GM23338 (cell line): ENCODE measurements at places on chromosomes 13 and 19.
A peak's percentile ranks its signal among the peaks of the same experiment; 100 is the strongest.

DNA sequence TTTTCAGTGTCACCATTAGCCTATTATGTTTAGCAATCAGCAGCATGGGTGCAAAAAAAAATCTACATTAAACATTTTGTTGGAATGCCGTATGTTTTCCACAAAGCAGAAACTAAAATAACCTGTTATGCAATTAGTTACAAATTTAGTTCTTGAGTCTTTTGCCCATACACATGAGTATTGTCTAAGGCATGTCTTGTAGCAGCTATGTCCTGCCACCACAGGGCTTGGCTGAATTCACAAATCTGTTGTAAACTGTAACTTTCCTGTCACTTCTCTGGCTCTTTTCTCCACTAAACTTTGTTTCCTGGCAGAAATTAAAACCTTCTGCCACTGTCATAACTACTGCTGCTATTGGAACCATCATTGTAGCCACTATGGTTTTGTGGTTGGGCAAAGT is 277.9 kb upstream of the SPRY2 start:
- no peak overlapping the region for H3K4me3 ChIP-seq
- no peaks in the 10 kb centered on the region for H3K4me1 ChIP-seq
- DNase-seq, result no peak
- H3K27me3 ChIP-seq, result no peaks in the 10 kb centered on the region
- H3K36me3 ChIP-seq, result no peaks in the 10 kb centered on the region

DNA sequence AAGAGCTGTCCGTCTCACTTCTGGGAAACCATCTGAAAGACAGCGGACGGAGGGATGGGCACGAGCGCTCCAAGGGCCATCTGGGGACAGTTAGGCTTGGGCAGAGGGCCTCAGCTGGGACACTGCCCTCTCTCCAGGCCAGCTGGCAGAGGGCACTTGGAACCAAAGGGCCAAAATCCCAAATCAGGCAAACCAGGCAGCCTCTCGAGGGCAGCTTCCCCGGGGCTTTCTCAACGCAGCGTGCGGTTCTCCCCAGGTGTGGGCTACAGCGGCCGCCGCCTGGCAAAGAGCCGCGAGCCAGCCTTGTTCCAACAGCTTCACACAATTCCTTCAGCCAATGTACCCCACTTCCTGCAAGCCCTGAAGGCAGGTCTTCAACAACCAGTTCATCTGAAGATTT is 5.0 kb downstream of the MLLT1 start:
- H3K27me3 ChIP-seq, result no peaks in the 10 kb centered on the region
- H3K4me3 ChIP-seq, result no peak overlapping the region

DNA sequence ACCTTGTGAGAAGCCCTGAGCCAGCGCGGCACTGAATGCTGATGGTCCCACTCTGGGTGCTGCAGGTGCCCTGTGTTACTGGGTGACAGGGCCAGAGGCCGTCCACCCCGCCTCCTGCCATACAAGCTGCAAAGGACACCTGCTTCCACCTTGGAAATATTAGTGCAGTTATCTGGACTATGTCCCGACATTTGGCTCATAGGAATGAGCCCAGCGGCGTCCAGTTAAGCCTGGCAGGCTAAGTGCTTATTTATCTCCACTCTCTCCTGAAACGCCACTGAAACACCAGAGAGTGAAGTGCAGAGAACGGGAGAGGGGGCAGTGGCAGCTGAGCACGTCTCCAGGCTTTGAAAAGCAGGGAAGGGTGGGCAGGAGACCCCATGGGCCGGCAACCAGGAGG is 145.8 kb downstream of the KDM4B start:
- H3K36me3 ChIP-seq, result no peaks in the 10 kb centered on the region; the same call in 1 of the 2 replicates
- no peak overlapping the region for H3K27ac ChIP-seq
- no peak overlapping the region for H3K4me3 ChIP-seq

DNA sequence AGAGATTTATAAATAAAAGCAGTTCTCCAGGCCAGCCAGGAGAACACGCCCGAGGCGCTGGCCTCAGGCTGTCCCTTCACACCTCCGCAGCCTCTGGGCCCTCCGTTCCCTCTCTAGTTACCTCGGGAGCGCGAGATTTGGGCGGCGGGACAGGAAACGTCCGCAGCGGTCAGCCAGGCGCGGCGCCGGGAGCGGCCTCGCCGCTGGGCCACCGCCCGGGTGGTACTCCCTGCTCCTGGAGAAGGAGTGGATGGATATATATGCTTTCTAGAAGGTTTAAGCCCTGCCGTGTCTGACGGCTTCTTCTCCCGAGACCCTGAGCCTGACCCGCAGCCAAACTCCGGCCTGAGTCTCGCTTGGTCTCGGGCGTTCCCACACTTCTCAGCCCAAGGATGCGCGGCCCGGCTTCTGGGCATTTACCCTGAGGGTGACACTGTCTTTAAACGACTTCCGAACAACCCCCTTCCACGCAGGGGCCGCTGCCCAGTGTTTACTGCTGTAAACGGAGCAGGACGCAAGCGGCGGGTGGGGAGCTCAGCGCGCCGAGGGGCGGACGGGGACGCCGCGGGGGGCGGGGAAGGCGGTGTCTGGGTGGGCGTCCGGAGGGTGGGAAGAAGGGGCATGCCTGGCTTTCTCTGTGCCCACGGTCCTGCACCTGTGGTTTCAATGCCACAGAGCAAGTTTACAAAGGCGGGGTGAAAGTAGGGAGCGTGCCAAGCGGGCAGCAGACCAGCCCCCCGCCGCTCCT is 2.0 kb upstream of the ZIC2 start:
- peak overlapping the region; percentile 48; the same call in 1 of the 2 replicates for H3K27ac ChIP-seq
- H3K36me3 ChIP-seq, result no peaks in the 10 kb centered on the region; the same call in 1 of the 2 replicates
- DNase-seq, result peak; percentile 87
- H3K27me3 ChIP-seq, result peaks cover 68% of the 10 kb centered on the region

DNA sequence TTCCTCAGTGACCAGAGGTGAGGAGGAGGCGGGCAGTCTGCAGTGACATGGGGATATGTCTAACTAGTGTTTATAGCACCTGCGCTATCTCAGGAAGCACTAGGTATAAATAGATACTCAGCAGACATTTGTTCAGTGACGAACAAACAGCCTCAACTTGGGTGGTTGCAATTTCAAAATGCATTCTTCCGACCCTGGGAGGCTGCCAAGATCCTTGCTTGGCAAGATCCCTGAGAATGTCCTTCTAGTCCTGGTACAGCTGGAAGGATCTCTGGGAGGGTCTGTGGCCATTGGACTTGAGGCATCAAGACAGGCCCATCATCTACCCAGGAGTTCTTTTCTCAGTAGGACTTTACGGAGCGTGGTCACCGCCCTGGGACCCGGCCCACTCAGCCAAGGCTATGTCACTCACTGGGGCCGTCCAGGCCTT is 299.5 kb downstream of the ZNF536 start:
- no peak for DNase-seq
- H3K36me3 ChIP-seq, result no peaks in the 10 kb centered on the region
- no peaks in the 10 kb centered on the region; the same call in 1 of the 2 replicates for H3K4me1 ChIP-seq
- H3K27ac ChIP-seq, result no peak overlapping the region
- no peak overlapping the region for H3K4me3 ChIP-seq

- no peaks in the 10 kb centered on the region for H3K4me1 ChIP-seq
- no peak overlapping the region for H3K4me3 ChIP-seq
- no peak for DNase-seq
- no peak overlapping the region for H3K27ac ChIP-seq
Measured at GRCh38 chr13:33402975-33403374, 117.4 kb upstream of the STARD13 start.

DNA sequence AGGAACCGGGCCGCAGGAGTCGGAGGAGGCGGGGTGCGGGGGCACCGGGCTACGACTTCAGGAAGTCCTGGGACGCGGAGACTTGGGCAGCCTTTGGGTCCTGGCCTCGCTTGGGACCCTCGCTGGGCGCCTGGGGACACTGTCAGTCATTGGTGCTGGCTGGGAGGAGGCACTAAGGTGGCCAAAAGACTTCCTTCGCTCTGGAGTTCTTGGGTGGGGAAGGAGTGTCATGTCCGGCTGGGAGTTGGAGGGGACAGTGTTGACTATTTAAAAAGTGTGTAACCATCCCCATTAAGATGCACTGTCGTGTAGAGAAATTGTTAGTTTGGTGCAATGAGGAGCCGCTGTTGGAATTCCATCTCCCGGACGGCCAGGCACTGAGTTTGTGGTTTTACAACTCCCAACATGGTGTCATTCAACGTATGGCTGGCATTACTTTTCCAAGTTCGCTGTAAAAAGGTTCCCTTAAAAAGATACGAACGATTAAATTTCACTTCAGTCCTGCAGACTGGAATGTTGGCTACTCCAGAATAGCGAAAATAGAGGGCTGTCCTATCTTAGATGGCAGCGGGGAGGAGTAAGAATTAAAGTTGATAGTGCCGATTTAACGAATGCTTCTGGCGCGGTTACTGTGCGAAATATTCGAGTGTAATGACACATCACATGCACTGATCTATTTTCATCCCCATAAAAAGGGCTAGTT is 776 bp downstream of the DNAJC3 start:
- no peaks in the 10 kb centered on the region for H3K27me3 ChIP-seq
- no peaks in the 10 kb centered on the region for H3K36me3 ChIP-seq
- H3K4me1 ChIP-seq, result peaks cover 25% of the 10 kb centered on the region
- H3K27ac ChIP-seq, result no peak overlapping the region

- H3K27ac ChIP-seq, result no peak within 1 kb of the TSS
- peak within 1 kb of the TSS; percentile 52 for H3K4me3 ChIP-seq
- peaks cover 27% of the 10 kb centered on the region for H3K4me1 ChIP-seq
Measured at GRCh38 chr19:35115177-35115951, at the start of gene FXYD3. FXYD3 (plus strand) TSS chr19:35115823; CDS start chr19:35119377, 3,554 bp downstream.

GRCh38 chr13:47859165-47859564 is 141.9 kb downstream of the SUCLA2 start:
- H3K4me1 ChIP-seq, result peaks cover 5% of the 10 kb centered on the region; the same call in 1 of the 2 replicates
- no peaks in the 10 kb centered on the region for H3K36me3 ChIP-seq
- H3K27me3 ChIP-seq, result no peaks in the 10 kb centered on the region
- H3K4me3 ChIP-seq, result no peak overlapping the region

DNA sequence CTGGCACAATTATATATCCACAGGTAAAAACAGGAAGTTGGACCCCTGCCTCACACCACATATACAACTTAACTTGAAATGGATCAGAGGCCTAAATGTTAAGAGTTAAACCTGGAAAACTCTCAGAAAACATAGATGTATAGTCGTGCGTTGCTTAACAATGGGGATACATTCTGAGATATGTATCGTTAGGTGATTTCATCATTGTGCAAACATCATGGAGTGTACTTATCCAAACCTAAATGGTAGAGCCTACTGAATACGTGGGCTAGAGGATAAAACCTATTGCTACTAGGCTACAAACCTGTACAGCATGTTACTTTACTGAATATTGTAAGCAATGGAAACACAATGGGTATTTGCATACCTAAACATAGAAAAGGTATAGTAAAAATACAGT is 14.8 kb upstream of the CALM3 start:
- no peak for DNase-seq
- no peaks in the 10 kb centered on the region for H3K27me3 ChIP-seq
- H3K36me3 ChIP-seq, result no peaks in the 10 kb centered on the region
- no peak overlapping the region for H3K4me3 ChIP-seq

DNA sequence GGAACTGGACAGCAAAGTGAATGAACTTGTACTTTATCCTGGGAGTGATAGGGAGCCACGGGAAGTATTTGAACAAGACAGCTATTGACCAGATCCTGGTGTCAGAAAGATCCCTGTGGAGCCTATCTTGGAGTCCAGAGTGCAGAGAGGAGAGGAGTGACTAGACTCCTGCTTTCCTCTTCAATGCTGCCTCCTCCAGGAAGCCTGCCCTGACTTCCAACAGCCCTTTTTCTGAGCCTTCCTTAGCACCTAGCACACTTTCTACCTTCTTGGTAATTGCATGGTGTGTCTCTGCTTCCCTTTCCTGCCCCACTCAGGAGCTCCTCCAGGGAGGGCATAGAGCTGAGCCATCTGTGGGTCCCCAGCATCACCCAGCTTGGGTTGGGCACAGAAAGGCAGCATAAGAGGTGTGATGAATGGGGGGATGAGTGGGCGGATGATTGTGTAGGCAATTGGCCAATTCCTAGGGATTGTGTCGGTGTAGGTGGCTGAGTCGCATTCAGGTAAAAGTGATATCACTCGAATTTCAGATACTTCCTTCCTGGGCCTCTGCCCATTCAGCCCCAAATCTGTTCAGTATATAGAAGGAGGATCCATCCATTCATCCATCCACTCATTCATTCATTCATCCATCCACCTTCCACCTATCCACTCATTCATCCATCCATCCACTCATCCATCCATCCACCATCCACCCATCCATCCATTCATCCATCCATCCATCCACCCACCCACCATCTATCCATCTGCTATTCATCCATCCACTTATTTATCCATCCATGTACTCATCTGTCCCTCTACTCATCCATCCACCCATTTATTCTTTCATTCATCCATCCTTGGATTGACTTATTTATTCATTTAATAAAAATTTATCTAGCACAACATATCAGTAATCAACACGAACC is 26.9 kb downstream of the CYP4F22 start:
- H3K4me1 ChIP-seq, result no peaks in the 10 kb centered on the region
- H3K27ac ChIP-seq, result no peak overlapping the region
- H3K27me3 ChIP-seq, result no peaks in the 10 kb centered on the region
- H3K4me3 ChIP-seq, result no peak overlapping the region
- no peak for DNase-seq
- no peaks in the 10 kb centered on the region for H3K36me3 ChIP-seq

DNA sequence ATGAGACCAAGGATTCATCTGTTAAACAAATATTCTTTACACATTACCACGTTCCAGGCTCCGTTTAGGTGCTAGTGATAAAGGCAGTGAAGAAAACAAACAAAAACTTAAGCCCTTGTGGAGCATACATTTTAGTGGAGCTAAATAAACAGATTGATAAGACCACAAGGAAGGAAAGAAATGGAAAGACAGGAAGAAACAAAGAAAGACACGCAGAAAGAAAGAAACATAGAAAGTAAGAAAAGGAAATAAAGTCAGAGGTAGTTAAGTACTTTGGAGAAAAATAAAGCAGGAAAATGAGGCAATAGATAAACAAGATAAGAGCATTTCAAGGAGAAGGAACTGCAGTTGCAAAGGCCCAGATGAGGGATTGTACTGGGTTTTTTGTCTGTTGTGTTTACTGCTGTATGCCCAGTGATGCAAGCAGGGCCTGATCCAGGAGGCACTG is 998 bp downstream of the NFKBIB start:
- no peaks in the 10 kb centered on the region; the same call in 1 of the 2 replicates for H3K36me3 ChIP-seq
- DNase-seq, result no peak
- peaks cover 14% of the 10 kb centered on the region for H3K4me1 ChIP-seq

GRCh38 chr19:1089891-1090290 is 5.3 kb downstream of the POLR2E start:
- peaks cover 9% of the 10 kb centered on the region; the same call in 1 of the 2 replicates for H3K36me3 ChIP-seq
- no peak overlapping the region for H3K27ac ChIP-seq
- no peaks in the 10 kb centered on the region for H3K27me3 ChIP-seq
- H3K4me1 ChIP-seq, result no peaks in the 10 kb centered on the region; the same call in 1 of the 2 replicates
- no peak for DNase-seq
- H3K4me3 ChIP-seq, result no peak overlapping the region

DNA sequence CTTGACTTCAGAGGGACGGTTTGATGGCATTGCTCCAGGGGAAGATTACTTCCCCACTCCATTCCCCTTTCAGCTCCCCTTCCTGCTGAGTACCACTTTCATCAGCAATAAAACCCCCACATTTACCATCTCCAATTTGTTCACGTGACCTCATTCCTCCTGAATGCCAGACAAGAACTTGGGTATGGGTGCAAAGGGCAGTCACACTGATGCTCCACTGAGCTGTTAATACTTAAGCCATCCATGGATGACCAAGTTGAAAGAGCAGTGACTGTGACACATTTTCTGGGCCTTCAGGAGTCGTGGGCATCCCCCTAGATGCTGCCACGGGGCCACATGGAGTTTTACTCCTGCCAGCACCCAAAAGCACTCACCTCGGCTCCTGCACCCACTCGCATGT is 93.1 kb downstream of the STOML3 start:
- H3K4me1 ChIP-seq, result no peaks in the 10 kb centered on the region
- no peaks in the 10 kb centered on the region for H3K27me3 ChIP-seq
- no peaks in the 10 kb centered on the region for H3K36me3 ChIP-seq
- H3K27ac ChIP-seq, result no peak overlapping the region
- no peak overlapping the region for H3K4me3 ChIP-seq
